Skin of body (tissue), 3 donors: ENCODE measurements at places on chromosomes 2 and 18.

DNA sequence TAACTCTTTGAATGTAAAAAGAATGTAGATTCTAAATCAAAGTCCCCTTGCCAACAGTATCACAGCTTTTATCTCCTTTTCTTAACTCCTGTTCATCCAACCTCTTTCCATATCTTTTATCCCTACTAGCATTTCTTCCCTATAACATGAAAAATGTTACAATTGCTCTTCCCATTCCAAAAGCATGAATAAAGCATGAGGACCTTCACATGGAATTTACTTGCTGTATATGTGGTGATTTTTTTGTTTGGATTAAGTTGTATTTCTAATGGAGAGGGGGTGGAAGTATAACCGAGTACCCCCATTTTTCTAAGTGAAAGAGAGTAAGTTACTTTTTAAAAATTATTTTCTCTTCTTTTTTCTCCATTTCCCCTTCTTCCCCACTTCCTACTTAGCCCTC is 94.9 kb upstream of the RBBP8 start:
- DNase-seq = no peak

DNA sequence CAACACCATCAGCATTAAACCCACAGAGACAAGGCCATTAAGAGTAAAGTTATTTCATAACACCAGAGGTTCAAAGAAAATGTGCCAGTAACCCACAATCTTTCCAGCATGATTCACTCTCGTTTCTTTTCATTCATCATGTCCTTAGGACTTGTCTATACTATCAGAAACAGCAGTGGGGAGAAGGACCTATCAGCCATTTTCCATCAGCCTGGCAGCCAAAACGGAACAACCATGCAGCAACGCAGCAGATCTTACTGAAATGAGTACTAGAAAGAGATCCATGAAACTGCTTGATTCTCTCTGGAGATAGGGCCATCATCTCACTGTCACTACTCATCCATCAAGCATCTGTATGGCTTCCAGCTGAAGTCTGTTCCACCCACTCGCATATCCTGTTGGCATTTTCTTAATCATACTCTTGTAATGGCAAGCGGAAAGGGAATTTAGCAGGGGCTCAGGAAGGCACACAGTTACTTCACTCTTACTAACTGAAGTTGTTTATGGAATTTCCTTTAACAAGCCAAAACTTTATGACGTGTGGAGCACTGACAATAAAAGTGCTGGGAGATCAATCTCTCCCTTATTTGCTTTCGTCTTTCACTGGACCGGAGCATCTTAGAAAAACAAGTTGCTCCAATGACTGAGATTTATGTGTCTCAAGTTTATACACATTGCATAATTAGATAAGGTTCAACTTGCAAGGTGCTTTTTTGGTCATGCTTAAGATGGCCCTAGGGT is 69.7 kb downstream of the EPHA4 start:
- no peak for DNase-seq

GRCh38 chr2:215455958-215456357 is 20.1 kb upstream of the FN1 start:
- DNase-seq = no peak

- no peak for DNase-seq
Measured at GRCh38 chr2:21361957-21362486, 238.3 kb downstream of the TDRD15 start.

DNA sequence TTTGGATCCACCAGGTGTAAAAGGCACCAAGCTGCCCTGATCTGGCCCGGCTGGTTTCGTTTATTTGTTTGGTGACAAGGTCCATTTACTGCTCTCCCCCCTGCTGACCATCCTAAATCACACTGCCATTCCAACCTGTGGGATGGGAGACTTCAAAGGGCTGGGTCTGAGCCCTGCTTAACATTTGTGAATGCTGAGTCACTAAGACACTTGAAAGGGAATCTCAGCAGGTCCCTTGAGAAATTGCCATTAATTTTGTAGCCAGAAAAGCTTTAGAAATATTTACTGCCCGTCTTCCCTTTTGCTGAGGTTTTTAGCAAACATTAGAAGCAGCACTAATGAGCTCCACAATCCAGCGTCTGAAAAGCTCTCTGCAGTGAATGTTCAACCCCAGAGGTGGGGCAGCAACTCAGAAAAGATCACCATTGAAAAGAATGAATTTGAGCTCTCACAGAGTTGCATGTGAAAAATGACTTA is 133.8 kb downstream of the ARL4C start:
- DNase-seq = no peak

- no peak for DNase-seq
Measured at GRCh38 chr2:106339609-106340008, 128.6 kb downstream of the RGPD3 start.

GRCh38 chr18:12449051-12449785 is 41.5 kb downstream of the PRELID3A start:
- no peak for DNase-seq

GRCh38 chr2:15909736-15910135 is 30.6 kb upstream of the MYCN start:
- no peak for DNase-seq

- no peak for DNase-seq
Measured at GRCh38 chr2:227311861-227312506, 13.1 kb upstream of the MFF start.

DNA sequence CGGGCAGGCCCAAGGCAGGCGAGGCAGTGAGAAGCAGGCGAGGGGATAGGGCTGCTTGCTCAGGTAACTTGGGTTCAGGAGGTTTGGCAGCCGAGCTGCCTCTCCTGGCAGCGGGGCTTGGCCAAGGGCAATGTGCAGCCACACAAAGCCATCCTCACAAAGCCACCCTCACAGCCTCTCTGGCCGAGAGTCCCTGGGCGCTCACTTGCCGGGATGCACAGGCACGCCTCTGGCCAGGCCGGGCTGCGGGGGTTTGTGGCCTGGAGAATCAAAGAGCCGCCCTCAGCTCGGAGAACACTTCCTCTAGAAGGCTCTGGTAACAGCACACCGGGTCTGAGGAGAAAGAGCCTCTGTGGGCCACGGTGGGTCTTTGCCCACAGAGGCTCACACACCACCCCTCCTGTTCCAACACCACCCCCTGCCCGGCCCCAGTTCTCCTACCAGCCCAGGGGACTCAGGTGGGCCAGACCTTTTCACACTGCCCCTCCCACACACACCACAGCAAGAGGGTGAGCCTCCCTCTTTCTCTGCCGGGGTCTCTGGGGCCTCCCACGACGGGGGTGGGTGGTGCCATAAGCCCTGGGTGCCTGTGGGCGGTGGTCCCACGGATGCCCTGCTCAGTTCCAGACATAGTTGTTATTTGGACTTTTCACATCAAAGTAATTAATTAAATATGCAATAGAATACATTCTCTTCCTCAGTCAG is 186.9 kb downstream of the ZFP36L2 start:
- no peak for DNase-seq

DNA sequence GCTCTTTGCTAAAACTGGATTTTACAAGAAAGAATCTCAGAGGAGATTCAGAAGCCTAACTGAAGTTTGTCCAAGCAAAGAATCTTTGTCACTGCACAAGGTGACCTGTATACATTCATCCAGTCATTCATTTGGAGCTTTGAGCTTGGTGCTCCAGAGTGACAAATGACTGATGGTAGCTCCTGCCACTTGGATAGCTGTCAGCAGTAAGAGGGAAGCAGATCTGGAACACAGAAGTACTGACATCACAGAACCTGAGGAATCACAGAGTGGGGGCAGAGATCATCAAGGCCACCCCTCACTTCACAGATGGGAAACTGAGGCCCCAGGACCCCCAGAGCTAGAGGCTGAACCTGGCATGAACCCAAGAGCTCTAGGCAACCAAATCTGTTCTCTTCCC is 28.8 kb upstream of the IGFBP2 start:
- DNase-seq = no peak

DNA sequence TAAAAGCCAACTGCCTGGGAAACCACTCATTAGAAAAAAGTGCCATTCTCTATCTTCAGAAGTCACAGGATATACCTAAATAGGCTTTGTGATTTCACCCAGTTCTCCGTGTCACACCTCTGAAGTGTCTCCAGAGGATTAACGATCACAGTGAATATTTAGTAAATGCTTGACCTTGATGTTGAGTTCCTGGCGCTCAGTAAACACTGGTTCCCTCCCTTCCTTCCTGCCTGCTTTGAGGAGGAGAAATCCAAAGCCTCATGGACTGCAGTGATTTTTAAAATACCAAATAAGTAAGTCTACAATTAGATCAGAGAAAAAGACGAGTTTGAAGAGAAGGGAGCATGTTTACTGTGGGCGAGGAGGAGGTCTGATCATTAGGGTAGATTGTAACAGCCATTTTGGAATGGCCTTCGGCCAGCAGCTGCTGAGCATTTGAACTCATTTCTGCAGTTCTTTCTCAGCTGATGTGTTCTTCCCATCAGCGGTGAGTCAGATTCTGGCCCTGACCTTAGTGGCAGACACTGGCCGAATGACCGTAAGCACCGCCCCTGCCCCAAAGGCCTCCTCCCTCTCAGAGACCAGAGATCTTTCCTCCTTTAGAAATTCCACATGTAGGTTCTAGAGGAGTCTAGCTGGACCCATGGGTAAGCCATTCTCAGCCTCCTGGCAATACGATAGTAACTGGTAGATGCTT is 62.1 kb upstream of the SLC16A14 start:
- peak; percentile 3 for DNase-seq

DNA sequence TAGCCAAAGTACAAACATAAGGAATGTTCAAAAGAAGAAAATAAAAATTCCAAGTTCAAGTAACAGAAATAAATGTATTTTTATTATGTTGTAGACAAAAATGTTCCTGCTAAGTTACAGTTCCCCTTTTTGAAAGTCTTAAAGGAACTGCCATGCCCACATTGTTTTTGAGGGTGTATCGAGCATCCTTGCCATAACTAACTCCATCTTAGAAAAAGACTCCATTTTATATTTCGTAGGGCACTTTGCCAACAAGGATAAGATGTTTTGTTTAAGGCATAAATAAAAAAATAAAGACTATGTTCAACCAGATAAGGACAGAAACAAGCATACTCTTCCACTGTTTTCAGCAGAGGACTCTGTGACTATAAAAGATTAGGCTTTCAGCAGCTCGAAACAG is 67.3 kb downstream of the TMEM237 start:
- no peak for DNase-seq

GRCh38 chr18:13513021-13513420 is 213.3 kb downstream of the FAM210A start:
- DNase-seq = no peak

- no peak for DNase-seq
Measured at GRCh38 chr2:235348329-235348728, 145.5 kb upstream of the AGAP1 start.

GRCh38 chr2:166610913-166611305 is 116.9 kb upstream of the SCN7A start:
- DNase-seq = no peak

- DNase-seq = no peak
Measured at GRCh38 chr2:65292106-65292400, 64.4 kb downstream of the ACTR2 start.

DNA sequence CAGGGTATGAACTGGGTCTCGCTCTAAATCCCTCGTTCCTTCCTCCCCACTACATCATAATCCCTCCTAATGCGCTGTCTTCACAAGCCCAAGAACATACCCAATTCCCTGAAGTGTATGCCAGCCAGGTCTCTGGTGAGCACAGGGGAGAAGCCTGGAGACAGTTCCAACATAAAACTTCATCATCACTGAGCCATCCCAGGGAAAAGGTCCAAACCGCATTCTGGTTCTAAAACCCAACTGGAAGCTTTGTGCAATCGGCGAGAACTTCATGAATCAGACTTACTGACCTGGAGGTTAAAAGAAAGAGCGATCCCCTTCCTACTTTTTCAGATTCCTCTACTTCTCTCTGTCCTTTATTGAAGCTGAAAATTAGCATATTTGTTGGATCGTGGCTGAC is 132.7 kb downstream of the ALPK2 start:
- DNase-seq = no peak

GRCh38 chr18:55503167-55503820 is 84.7 kb downstream of the TCF4 start:
- DNase-seq = no peak
